ENCODE measurements at places on chromosomes 7 and 10. TPM values are rescaled to one million over a fixed set of nuclear protein-coding genes. Genes with fewer than 3 reads are reported as not detected.
A peak's percentile ranks its signal among the peaks of the same experiment; 100 is the strongest.

DNA sequence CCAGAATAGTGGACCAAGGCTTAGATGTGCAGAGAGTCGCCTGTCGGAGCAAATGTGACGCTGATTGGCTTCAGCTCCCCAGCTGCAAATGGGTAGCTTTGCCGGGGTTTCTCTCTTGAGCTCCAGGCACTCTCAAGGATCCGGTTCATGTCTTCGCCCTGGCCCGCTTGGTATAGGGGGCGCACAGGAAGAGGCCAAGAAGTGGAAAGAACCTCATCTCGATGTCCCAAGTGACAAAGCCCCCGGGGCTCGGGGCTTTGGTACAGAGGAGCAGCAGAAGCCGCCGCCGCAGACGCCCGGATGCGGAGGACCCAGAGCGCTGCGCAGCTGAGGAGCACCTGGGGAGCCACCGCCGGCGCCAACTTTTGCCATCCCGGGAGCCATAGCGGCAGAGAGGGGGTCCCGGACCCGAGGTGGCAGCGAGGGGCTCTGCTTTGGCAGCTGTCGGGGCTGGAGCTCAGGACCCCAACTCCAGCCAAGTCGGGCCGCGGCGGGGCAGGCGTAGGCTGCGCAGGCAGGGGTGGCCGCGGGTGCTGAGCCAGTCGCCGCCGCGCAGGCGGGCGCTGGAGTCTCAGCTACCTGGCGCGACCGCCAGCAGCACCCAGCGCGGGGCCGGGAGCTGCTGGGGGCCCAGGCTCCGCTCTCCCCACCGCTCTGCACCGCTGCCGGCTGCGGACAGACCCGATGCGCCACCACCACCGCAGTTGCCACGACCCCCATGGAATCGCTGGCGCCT is 466.6 kb downstream of the XPNPEP1 start:
- no peak for DNase-seq

DNA sequence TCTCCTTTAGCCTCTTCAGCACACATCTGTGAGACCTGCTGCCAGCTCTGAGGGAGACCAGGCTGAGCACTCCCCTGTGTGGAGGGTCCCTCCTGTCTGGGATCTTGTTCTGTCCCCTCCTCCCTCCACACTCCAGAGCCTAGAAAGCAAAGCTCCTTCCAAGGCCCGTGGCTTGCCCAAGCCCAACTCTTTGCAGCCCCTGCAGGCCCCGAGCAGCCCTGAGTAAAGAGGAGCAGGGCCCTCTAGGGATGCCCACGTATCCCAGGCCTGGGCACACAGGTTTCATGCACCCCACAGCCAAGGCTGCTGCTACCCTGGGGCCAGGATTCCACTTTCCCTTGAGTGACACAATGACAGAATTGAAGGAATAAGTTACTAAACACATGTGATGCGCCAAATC is 24.0 kb downstream of the COBL start:
- no peak for DNase-seq

- no peak for DNase-seq
Measured at GRCh38 chr10:61608255-61609033, 54.3 kb upstream of the CABCOCO1 start.

DNA sequence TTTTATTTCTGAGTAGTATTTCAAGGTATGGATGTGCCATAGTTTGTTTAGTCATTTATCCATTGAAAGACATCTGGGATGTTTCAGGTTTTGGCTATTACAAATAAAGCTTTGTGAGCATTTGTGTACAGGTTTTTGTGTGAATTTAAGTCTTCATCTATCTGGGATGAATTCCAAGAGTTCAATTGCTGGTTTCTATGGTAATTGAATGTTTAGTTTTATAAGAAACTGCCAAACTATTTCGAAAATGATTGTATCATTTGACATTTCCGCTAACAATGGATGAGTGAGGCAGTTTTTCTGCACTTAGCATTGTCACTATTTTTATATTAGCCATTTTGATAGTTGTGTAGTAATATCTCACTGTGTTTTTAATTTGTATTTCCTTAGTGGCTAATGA is 99.4 kb downstream of the WDFY4 start:
- no peak for DNase-seq

DNA sequence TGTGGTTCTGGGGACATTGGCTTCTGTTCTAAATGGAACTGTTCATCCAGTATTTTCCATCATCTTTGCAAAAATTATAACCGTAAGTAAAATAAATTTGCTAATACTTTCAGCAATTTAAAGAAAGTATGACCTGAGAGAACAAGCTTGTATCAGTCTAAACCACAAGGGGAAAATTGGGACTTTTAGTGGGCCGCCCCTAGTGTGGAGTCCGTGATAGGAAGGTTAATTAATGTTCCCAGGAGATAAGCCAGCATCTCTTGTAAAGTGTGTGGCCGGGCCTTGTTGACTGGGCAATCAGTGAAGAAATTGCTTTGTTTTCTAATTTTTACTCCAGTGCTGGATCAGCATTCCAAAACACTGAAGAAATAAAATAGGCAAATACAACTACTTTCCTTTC is 83.0 kb downstream of the ABCB5 start:
- DNase-seq: no peak

- DNase-seq: no peak
Measured at GRCh38 chr7:84196084-84196503, 1.5 kb upstream of the SEMA3A start.

DNA sequence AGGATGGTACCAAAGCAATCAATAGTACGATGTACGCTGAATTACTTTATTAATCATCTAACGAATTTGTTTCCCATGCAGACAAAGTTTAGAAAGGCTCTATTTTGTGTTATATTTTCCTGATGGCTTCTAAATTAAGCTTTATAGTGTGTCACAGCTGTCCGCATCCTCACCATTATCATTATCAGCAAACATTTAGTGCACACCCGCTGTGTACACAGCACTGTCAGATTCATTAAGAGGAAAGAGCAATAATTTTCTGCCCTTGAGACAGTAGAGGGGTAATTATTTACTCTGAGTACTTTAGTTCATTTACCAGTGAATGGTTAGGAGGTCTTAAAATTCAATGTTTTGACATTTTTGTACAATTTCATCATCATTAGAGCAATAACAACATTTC is 233.3 kb upstream of the PTPRZ1 start:
- no peak for DNase-seq

DNA sequence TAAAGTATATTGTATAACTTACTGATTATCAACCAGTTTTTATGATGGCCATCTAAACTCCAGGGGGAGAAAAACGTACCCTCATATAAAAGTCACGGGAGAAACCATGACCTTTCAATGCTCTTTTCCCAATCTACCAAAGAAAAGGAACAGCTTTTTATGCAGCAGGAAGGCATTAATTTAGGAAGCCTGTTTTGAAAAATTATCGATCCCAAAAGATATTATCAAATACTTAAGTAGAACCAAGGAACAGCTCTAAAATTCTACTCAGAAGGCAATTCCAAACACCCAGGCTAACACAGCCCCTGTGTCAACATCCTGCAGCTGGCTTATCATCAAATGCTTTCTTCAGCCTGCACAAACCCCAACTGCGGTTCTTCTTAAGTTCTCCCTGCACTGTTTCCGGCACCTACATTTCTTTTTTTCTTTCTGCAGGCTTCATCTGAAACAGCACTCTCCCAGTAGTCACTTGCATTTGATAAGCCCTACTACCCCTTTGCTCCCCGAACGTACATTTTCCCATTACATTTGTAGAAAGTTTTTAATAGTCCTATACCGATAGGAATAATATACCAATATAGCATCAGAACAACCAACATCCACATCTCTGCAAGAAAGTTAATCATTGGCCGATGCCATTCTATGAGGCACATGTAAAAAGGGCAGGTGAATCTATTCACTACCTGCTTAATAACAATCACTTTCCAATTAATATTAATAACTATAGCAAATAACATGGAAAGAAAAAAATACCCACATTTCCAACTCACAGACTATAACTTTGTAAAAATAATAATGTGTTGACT is 47.9 kb downstream of the PIP4K2A start:
- DNase-seq: peak; percentile 65

DNA sequence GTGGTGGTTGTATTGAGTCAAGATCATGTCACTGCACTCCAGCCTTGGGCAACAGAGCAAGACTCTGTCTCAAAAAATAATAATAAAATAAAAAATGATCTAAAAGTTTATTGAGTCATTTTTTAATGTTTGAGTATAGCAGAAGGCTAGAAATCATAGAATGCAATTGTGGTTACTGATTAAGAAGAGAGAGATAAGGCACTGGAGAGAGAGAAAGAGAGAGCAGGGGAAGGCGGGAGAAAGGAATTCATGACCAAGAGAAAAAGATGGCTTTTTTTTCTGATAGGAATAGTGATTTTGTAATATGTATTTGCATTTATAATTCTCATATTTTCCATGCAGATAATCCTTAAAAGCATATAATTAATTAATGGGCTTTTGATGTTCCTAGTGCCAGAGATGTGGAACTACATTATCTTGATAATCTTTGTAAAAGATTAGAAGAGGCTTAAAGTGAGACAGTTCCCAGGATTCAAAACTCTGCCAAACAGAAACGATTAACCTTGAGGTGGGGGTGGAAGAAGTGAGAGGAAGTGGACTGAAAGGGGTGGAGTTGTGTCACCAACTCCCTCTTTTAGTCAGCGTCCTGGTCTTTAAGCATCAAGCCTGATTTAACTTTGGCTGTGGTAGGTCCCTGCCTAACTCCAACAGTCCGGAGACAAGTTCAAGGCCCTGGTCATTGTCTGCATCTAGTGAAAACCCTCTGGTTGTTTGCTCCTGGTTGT is 76.2 kb downstream of the CHN2 start:
- no peak for DNase-seq

GRCh38 chr10:71232089-71232998 is 20.0 kb downstream of the UNC5B start:
- no peak for DNase-seq

DNA sequence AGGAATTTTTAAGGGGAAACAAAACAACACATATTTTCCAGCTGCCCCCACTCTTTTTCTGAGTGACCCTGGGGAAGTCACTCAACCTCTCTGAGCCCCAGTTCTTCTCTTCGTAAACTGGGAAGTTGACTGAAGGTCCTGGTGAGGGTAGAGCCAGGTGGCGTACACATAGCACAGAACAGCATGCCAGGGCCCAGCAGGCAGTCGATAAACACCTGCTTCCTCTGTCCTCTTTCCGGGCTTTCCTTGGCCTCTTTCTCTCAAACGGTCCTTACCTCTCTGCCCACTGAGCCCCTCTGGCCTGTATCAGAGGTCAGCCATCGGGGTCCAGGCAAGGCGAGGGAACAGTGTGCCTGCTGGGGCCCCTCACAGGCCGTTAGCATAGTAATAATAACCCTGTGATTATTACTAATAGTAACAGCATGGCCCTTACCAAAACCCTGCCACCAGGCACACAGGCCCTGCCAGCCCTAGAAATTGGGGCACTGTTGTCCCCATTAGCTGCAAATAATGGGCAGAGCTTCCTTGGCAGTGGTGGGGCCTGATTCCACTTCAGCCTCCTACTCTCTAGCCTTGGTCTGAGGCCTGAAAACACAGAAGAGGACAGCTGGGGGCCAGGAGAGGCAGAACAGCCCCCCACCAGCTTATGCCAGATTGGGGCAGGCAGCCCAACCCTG is 37.3 kb upstream of the SLC29A3 start:
- DNase-seq: no peak

GRCh38 chr10:128867819-128868218 is 599.2 kb upstream of the MGMT start:
- DNase-seq: no peak

GRCh38 chr7:12504149-12504548 is 66.4 kb upstream of the SCIN start:
- no peak for DNase-seq

- DNase-seq: no peak
Measured at GRCh38 chr10:69650589-69651261, 20.7 kb downstream of the FAM241B start.

- no peak for DNase-seq
Measured at GRCh38 chr10:98242823-98243222, 25.2 kb downstream of the LOXL4 start.

GRCh38 chr10:94630017-94630688 is 53.4 kb upstream of the CYP2C18 start:
- no peak for DNase-seq

- DNase-seq: no peak
Measured at GRCh38 chr10:121244818-121245217, 353.4 kb downstream of the FGFR2 start.

DNA sequence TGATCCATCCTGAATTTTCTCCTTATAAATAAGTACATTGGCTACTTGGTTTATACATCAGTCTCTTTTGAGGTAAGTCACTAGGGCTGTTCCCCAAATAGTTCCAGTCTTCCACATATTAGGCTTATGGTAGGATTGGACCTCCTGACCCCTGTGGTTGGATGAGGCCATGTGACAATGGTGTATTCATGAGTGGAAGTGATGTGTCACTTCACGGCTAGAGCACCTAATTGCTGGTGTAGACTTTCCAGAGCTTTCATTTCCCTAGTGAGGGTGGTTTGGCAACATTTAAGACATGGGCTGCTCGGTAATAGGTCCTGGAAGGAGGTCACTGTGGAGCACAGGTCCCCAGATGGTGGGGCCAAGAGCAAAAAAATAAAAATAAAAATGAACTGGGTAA is 141.2 kb upstream of the ABCB5 start:
- no peak for DNase-seq

DNA sequence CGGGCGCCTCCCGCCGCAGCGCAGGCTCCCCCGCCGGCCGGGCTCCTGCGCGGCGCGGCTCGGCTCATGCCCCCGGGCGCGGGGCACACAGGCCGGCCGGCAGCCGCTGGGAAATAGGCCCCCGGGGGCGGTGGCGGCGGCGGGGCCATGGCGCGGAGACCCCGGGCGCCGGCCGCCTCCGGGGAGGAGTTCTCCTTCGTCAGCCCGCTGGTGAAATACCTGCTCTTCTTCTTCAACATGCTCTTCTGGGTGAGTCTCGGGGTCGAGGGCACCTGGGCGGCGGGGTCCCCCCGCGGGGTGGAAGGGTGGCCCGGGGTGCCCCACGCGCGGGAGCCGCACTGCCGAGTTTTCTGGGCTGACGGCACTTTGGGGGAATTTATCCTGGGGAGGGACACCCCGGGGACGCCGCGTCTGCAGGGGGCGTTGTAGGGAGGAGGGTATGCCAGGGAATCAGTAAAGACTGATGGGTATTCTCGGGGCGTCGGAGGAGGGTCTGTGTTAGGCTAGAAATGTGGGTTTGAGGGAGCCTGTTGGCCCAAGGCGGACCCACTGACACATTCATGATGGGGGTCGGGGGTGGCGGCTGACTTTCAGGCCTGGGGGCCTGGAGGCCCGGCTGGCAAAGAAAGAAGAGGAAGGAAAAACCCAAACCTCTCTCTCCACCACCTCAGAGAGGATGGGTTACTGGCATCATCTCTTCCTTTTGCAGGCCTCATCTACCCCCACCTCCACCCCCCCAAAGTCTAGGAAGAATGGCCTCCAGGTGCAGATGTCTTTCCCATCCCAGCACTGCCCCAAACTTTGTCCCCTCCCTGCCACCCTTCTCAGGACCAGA is 544 bp downstream of the TSPAN33 start:
- DNase-seq: no peak

DNA sequence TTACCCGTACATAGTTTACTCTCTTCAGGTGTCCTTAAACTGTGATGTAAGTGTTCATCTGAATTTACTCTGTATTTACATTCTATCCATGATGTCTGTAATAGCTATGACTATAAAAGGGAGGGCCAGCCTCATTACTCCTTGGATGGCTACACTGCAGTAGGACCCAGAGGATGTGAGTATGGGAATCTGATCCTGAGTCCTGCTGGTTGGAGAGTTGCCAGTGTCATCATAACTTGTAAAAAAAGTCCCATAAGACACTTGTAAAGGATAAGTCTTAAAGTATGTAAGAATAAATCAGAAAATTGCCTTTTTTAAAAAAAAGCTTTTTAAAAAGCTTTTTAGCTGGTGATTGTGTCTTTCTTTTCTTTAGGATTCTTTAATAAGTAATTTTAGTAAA is 95.4 kb downstream of the PPP1R9A start:
- DNase-seq: no peak

LRRC61 gene
- 13.1 TPM for total RNA-seq

PRSS2 gene
- 64.6 TPM for total RNA-seq

ACTA2 gene
- 4.4 TPM for total RNA-seq

LOXL4 gene
- not detected for total RNA-seq

IDI1 gene
- 28.1 TPM for total RNA-seq

GNAT3 gene
- total RNA-seq: not detected

All from T-cell (primary cell).